T-helper 17 cell (primary cell): ENCODE measurements at places on chromosomes 1 and 21. TPM values are rescaled to one million over a fixed set of nuclear protein-coding genes. Genes with fewer than 3 reads are reported as not detected.

- DNase-seq: no peak
Measured at GRCh38 chr1:90417126-90417525, 300.0 kb downstream of the BARHL2 start.

- no peak for DNase-seq
Measured at GRCh38 chr1:151371370-151372057, 991 bp downstream of the SELENBP1 start.

DNA sequence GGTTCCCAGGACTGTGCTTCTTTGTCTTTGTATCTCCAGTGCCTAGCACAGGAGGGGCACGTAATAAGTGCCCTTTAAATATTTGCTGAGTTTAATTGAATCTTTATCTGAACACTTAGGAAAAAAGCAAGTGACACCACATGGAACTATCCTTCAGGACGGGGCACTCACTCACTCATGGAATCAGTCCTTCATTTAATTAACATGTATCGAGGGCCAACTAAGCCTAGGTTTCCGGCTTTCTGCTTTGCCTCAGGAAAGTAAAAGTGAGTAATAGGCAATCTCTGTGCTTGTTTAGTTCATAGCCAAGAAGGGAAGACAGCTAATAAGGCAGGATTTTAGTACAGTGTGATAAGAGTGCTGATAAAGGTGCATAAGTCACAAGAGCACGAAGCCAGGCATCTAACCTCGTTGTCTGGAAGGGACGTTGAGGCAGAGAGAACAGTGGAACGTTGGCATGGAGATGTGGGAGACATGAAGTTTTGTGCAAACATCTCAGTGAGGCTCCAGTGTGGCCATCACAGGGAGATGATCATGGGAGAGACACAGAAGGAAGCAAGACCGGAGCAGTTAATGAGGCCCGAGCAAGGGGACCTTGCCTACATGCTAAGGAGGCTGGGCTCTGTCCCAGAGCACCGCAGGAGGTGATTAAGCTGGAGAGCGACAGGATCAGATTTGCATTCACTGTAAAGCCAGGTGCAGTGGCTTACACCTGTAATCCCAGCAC is 54.1 kb upstream of the TRIM67 start:
- no peak for DNase-seq

The AGMAT gene
- 6.8 TPM for total RNA-seq

The CCDC30 gene
- 3.9 TPM for total RNA-seq

The SLC1A7 gene
- total RNA-seq: not detected

The HSPA6 gene
- total RNA-seq: 0.27 TPM
